Activated effector memory CD4-positive, alpha-beta T cell treated with anti-CD3 and anti-CD28 coated beads, Interleukin-2, amount 50 U/mL, for 16 hours (primary cell): ENCODE measurements at places on chromosomes 7 and 10.
A peak's percentile ranks its signal among the peaks of the same experiment; 100 is the strongest.

DNA sequence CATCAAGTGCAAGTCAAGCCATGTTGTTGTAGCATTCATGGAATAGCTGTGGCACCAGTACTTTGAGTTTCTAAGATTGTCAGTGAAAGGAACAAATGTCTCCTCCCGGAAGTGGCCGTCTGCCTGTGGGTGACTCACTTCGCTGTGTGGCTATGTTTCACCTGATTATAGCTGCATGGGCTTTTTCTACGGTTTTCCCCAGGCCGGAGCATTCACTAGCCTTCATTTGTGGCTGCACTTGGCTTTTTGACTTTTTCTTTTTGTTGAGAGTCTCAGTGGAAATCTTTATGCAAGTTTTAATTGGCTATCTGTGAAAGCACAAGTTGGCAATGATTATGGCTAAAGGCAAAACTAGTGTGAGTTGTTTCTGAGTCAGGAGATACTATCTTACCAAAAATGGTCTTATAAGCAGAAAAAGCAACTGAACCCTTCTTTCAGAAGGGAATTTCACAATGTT is 35.0 kb downstream of the SRI start:
- DNase-seq = peak; percentile 64

DNA sequence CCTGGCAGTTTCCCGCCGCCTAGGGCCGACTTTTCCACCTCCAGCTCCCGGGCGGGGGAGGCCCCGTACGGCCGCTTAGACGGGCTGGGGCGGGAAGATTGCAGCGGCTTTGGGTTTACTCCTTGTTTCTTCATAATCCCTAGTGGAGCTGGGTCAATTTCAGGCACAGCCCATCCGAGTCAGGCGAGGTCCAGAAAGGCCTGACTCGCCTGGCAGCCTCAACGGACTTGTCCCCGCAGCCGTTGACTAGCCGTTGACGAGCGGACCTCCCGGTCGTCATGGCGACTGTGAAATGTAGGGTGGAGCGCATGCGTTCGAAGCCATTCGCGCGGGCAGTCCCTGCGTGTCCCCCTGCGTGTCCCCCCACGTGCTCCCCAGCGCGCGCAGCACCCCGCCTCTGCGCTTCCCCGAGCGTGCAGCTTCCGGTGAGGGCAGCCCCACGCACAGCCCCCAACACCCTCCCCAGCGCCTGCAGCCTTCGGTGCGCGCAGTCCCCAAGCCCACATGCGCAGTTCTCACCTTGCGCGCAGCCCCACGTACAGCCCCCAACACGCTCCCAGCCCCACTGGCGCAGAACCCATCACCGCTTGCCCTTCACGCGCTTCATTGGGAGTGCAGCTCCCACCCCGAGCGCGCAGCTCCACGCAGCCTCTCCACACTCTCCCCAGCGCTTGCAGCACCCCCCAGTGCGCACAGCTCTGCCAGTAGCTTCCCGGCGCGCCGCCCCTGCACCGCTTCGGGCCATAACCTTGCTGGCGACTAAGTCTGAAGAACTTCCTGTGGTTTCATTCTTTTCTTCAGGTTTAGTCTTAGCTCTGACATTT is 67.8 kb downstream of the TBX20 start:
- no peak for DNase-seq

DNA sequence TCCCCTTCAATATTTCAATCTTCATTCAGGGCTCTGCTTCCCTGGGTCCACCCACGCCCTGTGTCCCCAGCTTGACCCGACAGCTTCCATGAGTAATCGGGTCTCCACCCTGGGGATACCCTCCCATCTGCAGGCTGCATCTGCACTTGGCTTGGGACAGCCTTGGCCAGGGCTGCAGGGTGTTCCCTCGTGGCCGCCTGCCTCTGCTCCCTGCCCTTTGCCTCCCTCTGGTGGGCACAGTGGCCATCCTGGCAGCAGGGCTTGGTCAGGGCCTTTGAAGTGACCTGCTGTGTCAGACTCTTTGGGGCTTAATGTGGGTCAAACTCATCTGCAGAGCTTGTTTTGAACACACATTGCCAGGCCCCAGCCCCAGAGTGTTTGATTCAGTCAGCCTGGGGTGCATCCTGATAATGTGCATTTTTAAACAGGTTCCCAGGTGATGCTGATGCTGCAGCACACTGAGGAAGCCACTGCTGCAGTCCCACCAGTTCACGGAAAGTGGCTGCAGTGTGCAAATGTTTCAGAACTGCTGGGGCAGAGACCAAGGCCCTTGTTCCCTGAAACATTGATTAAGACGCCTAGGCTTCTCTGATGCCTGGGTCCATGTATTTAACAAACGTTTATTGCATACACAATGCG is 80.7 kb upstream of the SEC61G start:
- no peak for DNase-seq

- DNase-seq = no peak
Measured at GRCh38 chr10:105288026-105288425, 646.9 kb downstream of the SORCS3 start.

DNA sequence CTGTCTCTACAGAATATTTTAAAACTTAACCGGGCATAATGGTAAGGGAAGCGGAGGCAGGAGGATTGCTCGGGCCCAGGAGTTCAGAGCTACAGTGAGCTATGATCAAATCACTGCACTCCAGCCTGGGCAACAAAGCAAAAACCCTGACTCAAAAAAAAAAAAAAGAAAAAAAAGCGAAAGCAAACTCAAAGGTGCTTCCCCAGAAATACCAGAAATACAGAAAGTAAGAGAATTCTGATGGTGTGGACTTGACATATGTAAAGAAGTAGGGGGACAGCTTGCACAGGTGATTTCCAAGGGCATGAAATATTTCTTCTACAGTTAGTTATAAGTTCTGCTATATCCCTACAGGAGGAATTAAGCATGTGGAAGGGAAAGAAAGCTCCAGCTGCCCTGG is 69.7 kb upstream of the APBB1IP start:
- no peak for DNase-seq

GRCh38 chr10:122176232-122177213 is 94.6 kb upstream of the BTBD16 start:
- DNase-seq = no peak

DNA sequence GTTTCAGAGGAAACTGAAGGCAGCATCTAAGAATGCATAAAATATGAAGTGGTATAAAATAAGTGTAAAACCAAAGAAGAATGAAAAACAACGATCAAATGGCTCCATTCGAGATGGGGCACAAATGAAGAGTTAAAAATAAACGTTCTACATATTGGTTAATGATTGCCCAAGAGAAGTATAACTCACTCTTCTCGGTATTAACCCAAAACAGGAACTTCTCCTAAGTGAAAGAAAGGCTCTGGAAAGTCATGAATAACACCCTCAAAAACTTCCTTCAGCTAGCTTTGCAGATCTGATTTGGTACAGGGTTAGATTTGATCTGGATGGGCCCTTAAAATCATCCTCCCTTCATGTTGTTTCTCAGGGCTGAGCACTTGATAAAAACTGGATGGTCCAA is 94.3 kb upstream of the ADO start:
- no peak for DNase-seq

- no peak for DNase-seq
Measured at GRCh38 chr10:50416181-50416824, 165.0 kb upstream of the ASAH2 start.

GRCh38 chr7:452226-452751 is 67.4 kb downstream of the PDGFA start:
- no peak for DNase-seq

DNA sequence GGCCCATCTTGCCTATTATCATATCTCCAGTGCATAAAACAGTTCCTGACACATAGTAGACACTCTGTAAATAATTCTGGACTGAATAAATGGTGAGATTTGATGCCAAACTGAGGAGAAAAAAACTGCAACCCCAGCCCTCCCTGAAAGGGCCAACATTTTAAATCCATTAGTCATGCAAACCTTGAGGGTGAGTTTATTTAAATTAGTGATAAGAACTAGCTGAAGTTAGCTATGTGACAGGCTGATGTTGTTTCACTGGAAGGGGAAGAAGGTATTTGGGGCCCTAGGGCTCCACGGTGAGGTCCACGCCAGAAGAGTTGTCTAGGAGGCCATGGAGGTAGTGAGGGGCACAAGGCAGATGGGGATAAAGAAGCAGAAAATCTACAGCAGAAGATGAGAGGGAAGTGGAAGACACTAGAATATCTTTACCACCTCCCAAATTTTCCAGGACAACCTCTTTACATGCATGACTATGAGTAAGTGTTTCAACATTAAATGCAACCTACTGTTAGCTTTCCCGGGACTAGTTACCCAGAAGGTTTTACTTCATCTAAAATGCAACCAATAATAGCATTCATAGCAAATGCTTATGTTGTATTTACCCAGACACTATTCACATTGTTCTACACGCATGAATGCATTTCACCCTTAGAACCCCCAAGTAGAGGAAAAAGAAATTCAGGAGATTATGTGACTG is 183.2 kb upstream of the LYZL1 start:
- DNase-seq = no peak

- DNase-seq = no peak
Measured at GRCh38 chr10:89151857-89152256, 55.3 kb downstream of the CH25H start.

- no peak for DNase-seq
Measured at GRCh38 chr10:71516890-71517289, 120.2 kb downstream of the CDH23 start.

DNA sequence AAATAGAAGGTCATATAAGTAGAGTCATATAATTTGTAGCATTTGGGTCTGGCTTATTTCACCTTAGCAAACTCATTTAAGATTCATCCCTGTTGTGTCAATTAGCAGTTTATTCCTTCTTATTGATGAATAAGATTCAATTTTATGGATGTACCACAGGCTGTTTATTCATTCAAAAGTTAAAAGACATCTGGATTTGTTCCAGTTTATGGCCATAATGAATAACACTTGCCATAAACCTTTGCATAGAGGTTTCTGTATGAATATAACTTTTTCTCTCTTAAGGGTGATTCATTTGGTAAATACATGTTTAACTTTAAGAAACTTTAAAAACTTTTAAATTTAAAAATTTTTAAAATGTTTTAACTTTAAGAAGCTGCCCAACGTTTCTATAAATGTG is 66.4 kb downstream of the CPED1 start:
- no peak for DNase-seq

DNA sequence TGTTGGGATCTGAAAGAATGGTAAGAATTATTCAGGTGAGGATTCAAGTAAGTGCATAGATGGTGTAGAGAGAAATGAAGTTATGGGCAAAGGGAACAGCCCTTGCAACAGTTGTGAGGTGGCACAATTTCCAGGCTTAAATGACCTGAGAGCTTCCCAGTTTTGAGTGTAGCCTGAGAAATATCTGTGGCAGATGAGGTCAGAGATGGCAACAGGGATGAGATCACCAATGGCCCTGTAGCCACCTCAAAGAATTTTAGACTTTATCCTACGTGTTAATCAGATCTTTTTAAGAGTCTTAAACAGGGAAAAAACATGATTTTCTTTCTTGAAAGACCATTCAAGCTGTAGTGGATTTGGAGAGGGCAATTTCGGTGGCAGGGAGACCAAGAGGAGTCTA is 1.9 kb upstream of the NRF1 start:
- no peak for DNase-seq

- DNase-seq = no peak
Measured at GRCh38 chr10:123157210-123157609, 3.0 kb downstream of the BUB3 start.

DNA sequence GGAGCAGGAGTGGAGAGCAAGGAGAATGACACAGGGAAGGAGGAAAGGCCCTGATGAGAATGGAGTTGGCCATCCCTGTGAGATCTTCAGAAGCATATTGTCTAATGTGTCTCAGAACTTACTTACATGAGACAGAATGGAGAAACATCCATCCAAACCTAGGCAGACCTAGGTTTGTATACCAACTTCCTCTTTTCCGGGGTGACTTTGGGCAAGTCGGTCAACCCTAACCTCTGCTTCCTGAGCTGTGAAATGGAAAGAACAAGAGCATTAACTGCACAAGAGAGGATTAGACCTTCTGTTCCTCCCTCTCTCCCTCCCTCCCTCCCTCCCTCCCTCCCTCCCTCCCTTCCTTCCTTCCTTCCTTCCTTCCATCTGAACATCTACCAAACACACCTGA is 4.5 kb downstream of the GHRHR start:
- no peak for DNase-seq

GRCh38 chr7:127760436-127761031 is 108.5 kb downstream of the SND1 start:
- no peak for DNase-seq

GRCh38 chr10:55704950-55705349 is 656.1 kb downstream of the ZWINT start:
- DNase-seq = no peak

DNA sequence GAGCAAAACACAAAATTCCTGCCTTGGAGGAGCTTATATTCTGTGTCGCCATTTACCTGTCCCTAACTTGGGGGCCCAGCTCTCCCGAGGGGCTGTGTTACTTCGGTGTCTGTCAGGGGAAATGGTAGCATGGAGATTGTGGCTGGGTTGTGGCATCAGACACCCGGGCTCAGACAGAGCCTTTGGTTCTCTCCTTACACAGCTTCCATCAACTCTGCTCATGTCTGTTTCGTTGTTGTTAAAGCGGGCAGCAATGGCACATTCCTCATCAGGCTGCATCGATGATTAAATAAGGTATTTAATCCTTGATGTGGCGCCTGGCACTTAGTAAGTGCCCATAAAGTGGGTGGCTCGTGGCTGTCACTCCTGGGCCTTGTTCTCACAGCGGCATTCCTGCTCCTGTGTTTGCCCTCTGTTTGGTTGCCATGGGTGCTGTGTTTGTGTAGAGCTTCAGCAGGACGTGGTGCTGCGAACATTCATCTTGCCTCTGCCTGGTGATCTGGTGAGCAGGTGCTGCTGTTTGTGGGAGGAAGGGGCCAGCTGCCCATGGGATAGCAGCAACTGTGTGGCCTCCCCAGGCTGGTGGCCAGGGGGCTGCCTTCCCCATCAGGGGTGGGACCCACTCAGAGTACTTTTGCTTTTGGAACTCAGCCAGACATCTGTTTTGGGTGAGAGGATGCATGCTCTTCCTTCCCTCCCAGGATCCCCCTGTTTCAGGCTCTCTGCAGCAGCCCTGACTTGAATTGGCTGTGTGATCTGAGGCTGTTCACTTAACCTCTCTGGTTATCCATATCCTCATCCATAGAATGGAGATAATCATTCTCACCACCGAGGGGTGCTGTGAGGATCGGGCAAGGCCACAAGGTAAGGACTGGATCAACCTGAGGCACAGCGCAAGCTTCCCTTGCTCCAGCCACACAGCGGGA is 207.2 kb upstream of the SVIL start:
- DNase-seq = no peak
